Stimulated activated CD8-positive, alpha-beta memory T cell treated with anti-CD3 and anti-CD28 coated beads, Interleukin-12 subunit alpha, Interleukin-12 subunit beta, amount 100 ng/mL, for 1 hour (primary cell): ENCODE measurements at places on chromosomes 4 and X.

GRCh38 chrX:28278251-28278650, 297.0 kb upstream of the DCAF8L1 start:
- no peak for DNase-seq

GRCh38 chr4:72410158-72410557, 158.9 kb downstream of the ADAMTS3 start:
- no peak for DNase-seq

DNA sequence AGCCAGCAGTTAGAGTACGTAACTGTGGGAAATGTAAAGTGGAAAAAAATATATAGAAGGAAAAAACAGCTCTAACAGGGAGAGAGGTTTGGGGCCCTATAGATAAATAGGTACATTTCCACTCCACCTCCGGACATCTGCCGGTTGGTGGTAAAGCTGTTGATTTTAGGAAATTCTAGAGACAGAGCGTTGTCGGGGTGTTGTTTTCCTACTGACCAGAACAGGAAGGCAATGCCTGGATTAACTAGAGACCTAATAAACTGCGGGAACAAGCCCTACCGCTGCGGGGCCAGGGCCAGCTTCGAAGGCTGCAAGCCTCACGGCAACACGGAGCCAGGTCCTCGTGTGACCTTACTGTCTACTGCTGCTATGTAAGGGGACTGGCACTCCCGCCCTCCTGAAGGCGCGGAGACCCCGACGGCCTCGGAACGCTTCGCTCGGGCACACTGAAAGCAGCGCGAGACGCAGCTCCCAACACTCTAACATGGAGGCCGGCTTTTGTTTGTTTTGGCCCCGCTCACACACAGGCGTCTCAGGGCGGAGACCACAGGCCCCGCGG, 702 bp upstream of the CDKN2AIP start:
- peak; percentile 9 for DNase-seq

- DNase-seq, result no peak
Measured at GRCh38 chr4:80112236-80112635, 39.2 kb upstream of the ANTXR2 start.
